ENCODE measurements at places on chromosomes 7 and 10.
A peak's percentile ranks its signal among the peaks of the same experiment; 100 is the strongest.

DNA sequence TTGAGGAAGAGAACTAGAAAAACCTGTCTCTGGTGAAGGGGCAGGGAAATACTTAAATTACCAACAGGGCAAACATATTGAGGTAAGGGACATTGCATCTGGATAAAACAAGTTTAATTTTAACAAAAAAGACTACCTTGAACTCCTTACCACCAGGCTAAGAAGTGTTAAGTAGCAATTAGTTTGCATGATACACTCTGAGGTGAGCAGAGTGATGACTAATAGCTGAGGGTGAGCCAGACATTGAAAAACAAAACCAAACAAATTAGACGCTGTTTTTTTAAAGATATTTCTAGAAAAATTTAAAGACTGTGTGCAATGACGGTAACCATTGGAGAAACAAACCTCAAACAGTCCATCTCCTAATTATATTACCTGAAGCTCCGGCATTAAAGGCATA lies 105.9 kb downstream of the ANKRD7 start:
- no peak for DNase-seq

DNA sequence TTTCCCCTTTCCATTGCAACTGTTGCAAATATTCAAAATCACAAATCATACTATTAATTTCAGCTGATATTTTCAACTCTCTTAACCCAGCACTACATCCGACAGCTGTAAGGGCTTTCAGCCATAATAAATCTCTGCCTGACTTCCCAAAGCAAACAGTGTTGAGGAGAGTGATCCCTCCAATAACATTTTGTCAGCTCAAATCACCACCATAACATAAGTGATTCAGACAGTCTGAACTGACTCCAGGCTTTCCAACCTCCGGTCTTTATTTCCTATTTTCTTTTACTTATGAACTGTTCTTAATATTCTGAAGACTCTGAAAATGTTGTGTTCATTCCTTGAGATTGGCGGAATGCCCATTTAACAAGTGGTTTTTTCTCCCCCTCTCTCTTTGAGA lies 1085.9 kb downstream of the GATA3 start:
- DNase-seq, result no peak

- DNase-seq, result no peak
Measured at GRCh38 chr7:88522771-88523293, 216.1 kb upstream of the STEAP4 start.

DNA sequence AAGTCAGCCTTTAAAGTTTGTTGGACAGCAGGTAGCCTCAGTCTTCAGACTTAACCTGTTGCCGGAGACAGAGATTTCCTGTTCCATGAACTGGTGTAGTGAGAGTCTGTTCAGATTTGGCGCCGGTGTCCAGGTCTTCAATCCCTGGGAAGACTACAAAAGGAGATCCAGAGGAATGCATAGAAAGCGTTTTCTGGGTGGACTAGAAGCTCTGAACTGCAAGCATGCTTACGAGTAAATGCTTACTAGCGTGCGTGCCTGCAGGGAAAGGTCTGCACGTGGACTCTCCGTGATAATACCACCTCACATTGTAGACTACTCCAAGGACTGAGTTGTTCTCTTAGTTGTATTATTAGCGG lies 878 bp downstream of the GLRX3 start:
- no peak for DNase-seq

- peak; percentile 1 for DNase-seq
Measured at GRCh38 chr10:29736366-29737073, 101.7 kb upstream of the SVIL start.

GRCh38 chr10:6269953-6270867 lies 67.5 kb downstream of the PFKFB3 start:
- DNase-seq, result peak; percentile 56

DNA sequence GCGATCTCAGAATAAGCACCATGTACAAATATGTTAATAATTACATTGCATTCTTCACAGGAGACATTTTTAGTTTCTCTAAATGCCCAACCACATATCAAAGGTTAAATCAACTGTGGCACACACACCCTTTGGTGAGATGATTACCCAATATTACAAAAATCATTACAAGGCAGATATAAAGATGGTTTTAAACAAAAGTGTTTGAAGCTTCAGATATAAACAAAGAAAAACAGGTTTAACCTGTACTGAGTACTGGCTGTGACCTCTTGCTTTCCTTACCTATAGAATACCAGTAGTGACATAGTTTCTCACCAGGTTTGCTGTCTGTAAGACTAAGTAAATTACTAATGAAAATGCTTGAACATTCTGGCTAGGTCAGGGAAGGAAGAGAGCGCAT lies 360.0 kb upstream of the IGFBP3 start:
- DNase-seq, result no peak

- DNase-seq, result no peak
Measured at GRCh38 chr7:76272851-76273497, 29.5 kb upstream of the HSPB1 start.

GRCh38 chr10:102449321-102450123 lies 1.8 kb downstream of the C10orf95 start:
- DNase-seq, result peak; percentile 72

DNA sequence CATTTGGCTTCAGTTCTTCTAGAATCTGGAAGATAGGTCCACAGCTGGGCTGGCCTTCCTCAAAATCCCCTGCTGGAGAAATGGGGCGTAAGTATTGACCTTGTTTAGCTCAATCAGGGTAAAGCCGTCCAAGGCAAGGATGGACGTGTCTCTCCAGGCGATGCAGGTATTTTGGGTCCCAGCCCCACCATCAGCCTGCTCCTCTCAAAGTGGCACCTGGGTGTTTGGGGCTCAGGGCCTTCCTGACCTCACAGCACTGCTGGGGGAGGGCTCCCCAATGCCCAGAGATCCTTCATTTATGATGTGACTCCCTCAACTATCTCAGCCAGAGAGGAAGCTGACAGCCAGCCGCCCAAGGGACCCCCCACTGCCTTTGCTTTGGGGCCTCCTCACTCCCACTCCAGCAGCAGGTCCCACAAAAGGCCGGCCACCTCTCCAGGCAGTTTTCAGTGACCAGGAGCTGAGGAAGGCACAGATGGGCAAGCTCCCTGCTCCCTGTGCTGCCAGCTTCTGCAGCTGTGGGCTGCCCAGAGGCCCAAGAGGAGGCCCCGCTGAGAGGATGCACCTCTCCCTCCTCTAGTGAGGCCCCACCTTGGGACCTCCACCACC lies 140.0 kb upstream of the TCERG1L start:
- no peak for DNase-seq

GRCh38 chr10:29839826-29840515 lies 205.2 kb upstream of the SVIL start:
- no peak for DNase-seq

- DNase-seq, result no peak
Measured at GRCh38 chr10:74272288-74272687, 121.3 kb downstream of the ADK start.

DNA sequence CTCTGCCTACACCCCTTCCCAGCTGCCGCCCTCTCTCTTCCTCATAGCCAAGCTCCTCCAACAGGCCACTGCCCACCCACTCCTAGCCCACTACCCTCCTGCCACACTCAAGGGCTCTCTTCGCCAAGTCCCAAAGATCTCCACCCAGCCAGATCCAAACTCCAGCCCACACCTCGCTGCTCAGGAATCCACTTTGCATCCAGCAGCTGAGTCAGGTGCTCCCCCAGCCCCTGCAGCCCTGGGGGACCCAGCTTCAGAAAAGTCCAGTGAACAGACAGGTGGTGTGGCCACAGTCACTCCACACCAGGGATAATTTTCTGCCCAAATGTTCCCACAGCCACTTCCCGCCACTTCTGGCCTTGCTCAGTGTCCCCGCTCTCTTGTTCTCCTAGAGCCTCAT lies 10.9 kb downstream of the OGDHL start:
- DNase-seq, result no peak

- DNase-seq, result no peak
Measured at GRCh38 chr10:30997536-30998235, 34.0 kb downstream of the ZNF438 start.

DNA sequence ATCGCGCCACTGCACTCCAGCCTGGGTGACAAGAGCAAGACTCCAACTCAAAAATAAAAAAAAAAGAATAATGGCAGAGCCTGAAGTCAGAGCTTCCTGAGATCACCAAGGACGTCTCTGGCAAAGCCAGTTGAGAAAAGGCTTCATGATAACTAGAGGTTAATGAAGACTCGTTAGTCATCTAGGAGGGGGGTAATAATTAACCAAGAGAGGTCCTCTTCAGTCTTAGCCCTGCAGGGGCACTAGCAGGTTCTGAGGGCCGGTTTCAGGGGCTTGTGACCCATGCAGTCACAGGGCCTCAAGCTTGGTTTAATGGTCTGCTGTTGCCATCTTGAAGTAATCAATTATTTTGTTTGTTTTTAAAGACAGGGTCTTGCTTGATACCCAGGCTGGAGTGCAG lies 28.6 kb upstream of the PROSER2 start:
- DNase-seq, result no peak

DNA sequence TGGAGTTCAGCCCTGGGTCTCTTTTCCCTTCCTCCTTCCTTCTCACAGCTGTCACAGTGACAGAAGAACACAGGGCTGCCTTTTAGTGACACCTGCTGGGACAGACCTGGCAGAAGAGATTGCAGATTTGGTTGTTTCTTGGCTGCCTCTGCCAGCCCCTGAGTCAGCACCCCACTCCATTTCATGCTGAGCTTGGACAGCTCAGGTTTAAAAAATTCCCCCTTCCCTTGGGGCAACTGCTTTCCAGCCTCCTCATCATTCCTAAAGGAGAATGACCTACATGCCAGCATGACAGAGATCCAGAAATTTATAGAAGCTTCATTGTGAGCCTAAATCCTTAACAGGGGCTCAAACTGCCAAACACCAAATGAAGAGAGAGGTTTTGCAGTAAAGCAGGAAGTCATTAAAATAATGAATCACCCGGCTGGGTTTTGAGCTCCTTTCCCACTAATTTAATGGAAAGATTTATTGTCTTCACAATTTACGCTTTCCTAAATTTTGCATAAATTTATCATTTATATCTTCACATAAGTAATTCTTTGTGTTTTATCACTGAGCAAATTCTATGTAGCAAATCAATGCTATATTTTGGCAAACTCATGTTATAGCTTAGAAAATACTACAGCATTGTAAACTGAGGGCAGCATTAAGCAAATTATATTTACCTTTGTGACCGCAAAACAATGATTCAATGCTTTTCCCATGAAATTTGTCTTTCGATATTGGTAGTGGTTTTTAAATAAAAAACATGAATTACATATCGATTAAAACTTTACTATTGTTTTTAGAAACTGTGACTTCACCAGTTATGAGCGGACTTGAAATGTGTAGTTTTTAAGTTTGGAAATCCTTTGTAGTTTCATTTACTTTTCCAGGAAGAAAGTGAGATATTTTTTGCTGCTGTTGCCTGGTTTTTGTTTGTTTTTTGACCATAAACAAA lies 399.5 kb upstream of the ANKRD30A start:
- DNase-seq, result no peak

DNA sequence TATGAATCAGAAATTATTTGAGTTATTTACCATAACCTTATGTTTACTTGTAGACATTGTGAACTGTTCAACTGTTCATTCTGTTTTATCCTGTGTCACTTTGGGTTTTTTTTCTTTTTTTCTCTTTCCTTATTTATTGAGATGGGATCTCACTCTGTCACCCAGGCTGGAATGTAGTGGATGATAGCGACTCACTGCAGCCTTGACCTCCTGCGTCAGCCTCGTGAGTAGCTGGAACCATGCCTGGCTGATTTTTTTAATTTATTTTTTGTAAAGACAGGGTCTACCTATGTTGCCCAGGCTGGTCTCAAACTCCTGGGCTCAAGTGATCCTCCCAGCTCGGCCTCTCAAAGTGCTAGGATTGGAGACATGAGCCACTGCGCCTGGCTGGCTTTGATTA lies 97.1 kb downstream of the CSTF2T start:
- no peak for DNase-seq

DNA sequence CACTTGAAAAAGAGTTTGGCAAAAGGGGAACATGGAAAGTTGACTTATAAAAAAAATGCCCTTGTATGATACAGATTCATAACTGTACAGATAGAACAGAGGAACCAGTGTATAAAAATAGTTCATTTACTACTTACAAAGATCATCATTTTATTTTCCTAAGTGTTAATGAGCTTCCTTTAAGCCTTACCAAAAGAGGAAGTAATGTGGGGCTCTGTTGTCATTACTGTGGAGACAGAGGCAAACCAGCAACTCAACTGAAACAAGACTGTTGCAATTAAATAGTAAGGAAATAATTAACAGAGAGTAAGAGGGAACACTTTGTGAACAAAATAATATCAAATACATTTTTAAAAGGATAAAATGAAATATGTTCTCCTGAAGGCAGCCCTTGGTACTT lies 526.2 kb upstream of the ADARB2 start:
- DNase-seq, result no peak

DNA sequence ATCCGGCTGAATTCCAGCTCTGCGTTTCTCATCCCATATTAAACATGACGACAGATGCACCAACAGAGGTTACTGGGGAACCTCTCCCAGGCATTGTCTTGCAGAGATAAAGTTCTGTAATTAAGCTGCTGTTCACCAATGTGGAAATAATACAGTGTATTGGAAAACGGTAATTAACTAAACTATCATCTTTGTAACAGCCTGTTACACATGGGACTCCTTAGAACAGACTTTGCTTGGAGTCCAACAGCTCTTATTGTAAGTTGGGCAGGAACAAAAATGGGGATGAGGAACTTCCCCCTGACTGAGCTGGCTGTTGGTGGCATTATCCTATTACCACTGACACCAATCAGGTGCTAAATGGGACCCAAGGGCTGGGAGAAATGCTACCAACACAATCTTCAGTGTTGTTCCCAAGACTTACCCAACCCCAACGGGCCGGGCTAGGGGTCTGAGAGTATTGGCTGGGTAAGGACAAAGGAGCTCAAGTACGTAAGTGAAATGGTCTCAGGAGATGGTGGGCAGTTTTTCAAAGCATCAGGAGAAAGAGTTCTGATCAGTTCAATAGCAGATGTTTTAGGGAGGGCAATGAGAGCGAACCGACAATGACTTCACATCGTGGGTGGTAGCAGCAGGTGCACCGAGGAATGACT lies 759.4 kb downstream of the GRID1 start:
- DNase-seq, result no peak

All from activated T-helper 1 cell treated with anti-CD3 and anti-CD28 coated beads, Interleukin-2, amount 50 U/mL, for 16 hours (primary cell).